ENCODE measurements at places on chromosomes 2 and 18.

DNA sequence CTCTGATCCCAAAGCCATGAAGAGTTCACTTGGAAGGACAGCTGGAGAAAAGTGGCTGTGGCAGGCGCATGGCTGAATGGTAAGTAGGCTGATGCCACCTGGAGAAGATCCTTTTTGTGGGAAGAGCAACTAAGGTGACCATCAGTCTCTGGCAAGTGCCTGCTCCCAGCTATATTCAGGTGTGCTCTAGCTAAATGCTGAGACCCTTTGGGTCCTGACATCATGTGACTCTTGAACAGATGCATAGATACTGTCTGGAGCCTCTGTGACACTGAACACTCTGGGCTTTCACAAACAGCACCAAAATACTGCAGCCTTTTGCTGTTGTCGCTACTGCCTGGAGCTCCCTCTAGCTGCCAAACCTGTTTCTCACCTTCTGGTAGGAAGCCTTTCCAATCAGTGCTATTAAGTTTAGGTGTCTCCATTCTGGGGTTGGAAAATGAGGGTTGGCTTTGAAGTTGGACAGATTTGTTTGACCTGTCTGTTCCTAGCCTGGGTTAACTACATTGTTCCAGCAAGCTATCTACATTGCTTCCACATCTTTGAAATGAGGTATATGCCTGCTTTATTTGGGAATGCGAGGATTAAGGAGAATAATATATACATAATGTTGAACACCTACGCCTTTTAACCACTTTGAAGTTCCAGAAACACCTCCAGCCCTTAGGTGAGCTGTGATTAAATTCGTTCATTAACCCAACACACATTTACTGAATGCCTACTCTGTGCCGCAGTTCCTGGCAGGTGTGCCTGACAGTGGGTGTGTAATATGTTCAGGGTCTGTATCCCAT, 3.1 kb downstream of the EGR4 start:
- DNase-seq, result no peak

- DNase-seq, result no peak
These were observed 157.8 kb downstream of the C1D start for GRCh38 chr2:67904966-67905365.

DNA sequence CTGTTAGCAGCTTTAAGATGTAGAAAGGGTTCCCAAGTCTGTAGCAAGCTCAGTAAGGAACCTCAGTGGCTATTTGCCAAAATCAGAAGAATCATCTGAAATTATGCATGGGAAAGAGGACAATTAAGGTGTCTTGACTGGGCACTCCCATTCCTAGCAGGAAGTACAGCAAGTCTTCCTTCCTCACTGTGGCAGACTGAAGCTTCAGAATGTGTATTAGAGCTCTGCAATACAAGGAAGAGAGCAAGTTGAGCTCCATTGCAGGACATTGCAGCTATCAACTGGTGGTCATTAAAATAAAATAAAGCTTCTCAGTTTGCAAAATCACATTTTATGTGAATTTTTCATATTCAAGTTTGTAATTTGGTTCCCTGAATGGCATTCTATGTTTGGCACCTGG, 200.5 kb upstream of the CHAC2 start:
- no peak for DNase-seq

DNA sequence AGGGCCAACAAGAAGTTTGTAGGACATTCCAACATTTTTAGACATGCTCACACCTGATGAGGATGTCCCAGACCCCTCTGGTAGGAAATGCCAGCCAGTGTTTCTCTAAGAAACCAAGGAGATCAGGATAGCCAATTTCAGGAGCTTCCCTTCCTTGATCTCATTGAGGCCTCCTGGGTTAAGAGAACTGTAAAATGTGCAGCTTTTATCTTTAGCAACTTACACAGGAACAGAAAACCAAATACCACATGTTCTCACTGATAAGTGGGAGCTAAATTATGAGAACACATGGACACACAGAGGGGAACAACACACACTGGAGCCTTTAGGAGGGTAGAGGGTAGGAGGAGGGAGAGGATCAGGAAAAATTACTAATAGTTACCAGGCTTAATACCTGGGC, 99.6 kb upstream of the MAP2 start:
- DNase-seq, result no peak

DNA sequence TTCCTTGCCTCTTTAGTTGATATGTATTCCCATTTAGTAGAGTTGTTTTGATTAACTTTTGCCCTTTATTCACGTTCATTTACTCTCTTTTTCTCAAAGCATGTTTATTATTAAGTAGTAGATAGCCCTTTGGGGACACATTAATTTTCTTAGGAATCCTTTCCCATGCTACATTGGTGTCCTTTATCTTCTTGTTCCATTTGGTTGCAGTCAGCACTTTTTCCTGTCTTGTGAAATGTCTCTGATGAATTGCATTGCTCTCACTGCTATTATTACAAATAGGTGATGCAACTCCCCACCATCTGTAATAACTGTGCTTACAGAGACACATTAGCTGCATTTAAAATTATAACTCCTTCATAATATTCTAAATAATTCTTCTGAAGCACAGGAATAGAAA, 428.5 kb upstream of the CNTNAP5 start:
- no peak for DNase-seq

DNA sequence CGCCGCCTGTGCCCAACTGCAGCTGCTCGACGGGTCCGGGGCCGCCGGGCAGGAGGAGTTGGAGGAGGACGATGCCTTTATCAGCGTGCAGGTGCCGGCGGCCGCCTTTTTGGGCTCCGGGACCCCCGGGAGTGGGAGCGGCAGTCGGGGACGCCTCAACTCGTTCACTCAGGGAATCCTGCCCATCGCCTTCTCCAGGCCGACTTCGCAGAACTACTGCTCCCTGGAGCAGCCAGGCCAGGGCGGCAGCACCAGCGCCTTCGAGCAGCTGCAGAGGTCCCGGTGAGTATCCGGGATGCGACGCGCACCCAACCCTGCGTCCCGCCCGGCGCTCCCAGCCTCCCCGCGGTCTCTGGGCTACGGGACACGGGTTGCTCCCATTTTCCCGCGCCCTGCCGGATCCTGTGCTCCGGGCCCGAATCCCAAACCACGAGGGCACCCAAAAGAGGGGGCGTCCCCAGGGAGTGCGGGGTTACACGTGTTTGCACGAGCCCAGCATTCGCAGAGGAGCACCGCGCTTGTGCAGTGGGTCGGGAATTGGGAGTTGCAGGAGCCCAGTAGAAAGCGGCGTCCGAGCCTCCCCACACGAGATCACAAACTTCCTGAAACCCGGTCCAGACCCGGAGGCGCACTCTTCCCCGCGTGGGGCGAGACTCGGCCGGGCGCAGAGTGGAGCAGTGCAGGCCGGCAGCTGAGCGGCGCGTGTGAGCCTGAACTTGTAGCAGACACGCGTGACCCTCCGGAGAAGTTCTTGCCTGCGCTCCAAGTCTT, 1.2 kb downstream of the CABLES1 start:
- DNase-seq, result no peak

DNA sequence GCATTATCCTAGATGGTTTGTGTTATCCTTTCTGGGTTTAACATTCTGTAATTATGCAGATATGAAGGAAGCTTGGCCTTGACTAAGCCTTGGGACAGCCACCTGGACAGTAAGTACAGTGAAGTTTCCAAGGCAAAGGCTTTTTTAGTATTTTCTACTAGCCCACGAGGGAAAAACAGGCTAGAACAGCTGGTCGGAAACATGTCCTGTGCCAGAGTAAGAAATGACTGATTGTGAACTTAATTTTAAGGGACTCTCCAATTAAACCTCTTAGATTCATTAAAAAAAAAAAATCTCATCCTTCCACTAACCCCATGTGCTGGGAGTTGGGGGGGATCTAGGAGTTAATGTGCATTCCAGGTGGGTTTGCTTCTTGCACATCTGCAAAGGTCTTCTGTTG, 720.8 kb downstream of the SLC4A3 start:
- DNase-seq, result no peak

GRCh38 chr18:12005538-12006487, 24.5 kb downstream of the IMPA2 start:
- DNase-seq, result no peak

GRCh38 chr2:172658945-172659344, 76.7 kb upstream of the RAPGEF4 start:
- no peak for DNase-seq

DNA sequence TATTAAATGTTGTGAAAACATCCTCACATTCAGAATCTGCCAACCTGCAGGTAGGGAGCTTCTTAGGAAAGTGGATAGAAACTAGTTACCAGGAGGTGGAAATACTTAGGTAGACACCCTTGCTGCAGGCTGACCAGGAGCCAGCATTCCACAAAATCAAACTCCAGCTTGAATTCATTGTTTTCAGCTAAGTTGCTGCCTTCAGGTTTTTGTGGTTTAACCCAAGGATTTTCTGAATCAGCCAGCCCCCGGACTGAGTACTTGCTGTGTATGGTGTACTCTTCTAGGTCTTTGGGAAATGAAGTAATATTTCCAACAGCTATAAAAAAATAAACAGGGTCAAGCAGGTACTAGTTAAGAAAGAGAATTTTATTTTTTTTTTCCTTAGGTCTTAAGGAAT, 192.1 kb upstream of the CHST9 start:
- peak; percentile 8 for DNase-seq

DNA sequence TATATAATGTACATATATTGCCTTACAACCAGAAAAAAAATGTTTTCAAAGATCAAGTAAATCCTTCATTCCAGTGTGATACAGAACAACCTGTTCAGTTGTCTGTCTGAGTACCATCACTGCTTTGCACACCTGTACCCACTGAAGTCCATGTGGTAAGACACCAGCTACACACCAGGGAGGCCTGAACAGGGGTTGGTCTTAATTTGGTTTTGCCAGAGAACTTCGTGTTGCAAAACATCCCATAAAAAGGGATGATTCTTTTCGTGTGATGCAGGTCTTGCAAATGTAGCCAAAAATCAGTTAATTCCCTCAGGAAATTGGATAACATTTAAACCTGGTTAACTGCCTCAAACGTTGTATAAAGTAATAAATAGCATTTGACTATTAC, 73.7 kb upstream of the SLC1A4 start:
- DNase-seq, result no peak

DNA sequence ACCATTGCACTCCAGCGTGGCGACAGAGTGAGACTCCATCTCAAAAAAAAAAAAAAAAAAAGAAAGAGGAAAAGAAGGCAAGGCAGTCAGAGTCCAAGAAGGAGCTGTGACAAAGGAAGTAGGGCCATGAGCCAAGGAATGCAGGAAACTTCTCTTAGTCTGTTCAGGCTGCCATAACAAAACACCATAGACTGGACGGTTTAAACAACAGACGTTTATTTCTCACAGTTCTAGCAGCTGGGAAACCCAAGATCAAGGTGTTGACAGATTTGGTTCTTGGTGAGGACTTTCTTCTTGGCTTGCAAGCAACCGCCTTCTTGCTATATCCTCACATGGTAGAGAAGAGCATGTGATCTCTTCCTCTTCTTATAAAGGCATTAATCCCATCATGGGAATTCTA, 13.1 kb upstream of the SUMO1 start:
- DNase-seq, result no peak

- DNase-seq, result no peak
These were observed 221.7 kb downstream of the HAUS1 start for GRCh38 chr18:46325895-46326294.

DNA sequence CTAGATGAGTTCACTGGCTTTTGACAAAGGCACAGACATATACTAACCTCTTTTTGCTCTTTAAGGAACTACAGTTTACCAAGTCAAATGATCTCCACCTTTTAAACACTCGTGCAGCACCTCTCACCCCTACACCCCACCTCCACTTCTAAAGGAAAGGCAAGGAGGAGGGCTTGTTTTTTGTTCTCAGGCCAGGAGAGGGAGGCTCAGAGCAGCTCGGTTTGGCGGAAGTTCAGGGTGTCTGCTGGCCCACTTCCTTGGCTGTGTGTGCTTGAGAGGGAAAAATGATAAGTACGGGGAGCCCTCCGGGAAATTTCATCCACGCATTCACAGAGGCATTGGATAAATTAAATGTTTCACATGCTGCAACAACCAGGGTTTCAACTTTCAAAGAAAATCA, 667.9 kb downstream of the BCL11A start:
- DNase-seq, result no peak

DNA sequence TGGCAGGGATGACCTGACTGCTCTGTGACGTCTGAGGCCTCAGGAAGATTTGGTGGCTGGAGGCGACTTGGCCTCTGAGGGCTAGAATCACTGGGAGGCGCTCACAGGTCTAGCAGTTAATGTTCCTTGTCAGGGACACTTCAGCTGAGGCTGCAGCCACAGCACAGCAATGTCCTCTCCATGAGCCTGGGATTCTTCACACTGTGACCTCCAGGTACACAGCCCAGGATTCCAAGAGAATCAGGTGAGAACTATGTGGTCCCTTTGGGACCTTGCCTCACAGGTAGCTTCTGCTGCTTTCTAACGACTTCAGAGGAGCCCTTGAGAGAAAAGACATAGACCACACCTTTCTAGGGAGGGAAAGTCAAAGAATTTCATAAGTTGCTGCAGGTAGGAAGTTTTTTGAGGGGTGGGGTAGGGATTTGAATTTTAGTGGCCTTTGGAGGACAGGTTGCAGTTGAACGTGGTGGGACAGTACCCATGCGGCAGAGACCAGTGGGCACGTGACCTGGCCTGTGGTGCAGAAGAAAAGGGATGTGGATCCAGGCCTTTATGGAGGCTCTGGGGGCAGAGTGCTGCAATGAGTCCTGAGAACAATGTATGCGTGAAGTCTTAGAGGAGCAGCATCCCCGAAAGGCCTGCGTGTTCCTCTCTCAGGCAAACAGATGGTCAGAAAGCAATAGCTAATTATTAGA, 86.2 kb downstream of the LYPD1 start:
- DNase-seq, result no peak

- no peak for DNase-seq
These were observed 21.1 kb downstream of the KIF5C start for GRCh38 chr2:148896136-148896535.

- no peak for DNase-seq
These were observed 940 bp upstream of the BOLA3 start for GRCh38 chr2:74148457-74149246.

DNA sequence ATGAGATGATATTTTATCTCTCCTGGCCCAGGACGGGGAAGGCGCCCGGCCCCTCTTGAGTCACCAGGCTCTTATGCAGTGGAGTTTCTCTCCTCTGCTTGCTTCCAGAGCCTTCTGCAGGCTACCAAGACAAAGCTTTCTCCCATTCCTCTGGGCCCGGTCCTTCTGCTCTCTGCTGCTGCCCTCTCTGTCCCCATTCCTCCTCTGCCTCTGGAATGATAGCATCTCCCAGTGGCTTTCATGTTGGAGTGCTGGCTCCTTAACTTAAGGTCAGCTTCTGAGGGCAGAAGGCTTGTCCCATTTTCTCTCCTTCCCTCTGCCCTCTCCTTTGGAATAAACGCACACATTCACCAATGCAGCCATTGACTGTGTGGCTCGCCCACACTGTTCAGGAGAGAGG, 86.2 kb downstream of the SDC1 start:
- DNase-seq, result no peak

DNA sequence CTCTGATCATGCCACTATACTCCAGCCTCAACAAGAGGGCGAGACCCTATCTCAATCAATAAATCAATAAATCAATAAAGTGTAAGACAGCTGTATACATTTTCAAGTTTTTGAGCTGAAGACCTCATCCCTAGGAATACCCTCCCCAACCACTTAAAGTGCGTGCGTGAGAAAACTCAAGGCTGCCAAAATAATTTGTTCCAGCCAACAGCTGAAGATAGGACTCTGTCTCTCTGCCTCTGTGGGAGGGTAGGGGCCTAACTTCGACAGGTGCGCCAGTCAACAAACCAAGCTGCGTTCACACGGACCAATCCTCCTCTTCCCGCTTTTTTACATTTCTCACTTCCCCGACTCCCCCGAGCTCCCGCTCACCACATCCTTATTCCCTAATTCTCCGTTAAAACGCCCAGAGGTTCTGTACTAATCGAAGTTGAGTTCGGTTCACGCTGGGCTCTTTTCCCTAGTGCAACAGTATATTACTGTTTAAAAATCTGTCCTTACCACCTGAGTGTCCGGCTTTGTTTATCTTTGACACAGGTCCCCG, 618 bp downstream of the POLR2D start:
- no peak for DNase-seq

- DNase-seq, result no peak
These were observed 48.8 kb downstream of the TWIST2 start for GRCh38 chr2:238896641-238897040.

All from fibroblast of skin of left biceps (primary cell).